Kidney glomerular epithelial cell (primary cell): ENCODE measurements at places on chromosomes 6 and 20.

DNA sequence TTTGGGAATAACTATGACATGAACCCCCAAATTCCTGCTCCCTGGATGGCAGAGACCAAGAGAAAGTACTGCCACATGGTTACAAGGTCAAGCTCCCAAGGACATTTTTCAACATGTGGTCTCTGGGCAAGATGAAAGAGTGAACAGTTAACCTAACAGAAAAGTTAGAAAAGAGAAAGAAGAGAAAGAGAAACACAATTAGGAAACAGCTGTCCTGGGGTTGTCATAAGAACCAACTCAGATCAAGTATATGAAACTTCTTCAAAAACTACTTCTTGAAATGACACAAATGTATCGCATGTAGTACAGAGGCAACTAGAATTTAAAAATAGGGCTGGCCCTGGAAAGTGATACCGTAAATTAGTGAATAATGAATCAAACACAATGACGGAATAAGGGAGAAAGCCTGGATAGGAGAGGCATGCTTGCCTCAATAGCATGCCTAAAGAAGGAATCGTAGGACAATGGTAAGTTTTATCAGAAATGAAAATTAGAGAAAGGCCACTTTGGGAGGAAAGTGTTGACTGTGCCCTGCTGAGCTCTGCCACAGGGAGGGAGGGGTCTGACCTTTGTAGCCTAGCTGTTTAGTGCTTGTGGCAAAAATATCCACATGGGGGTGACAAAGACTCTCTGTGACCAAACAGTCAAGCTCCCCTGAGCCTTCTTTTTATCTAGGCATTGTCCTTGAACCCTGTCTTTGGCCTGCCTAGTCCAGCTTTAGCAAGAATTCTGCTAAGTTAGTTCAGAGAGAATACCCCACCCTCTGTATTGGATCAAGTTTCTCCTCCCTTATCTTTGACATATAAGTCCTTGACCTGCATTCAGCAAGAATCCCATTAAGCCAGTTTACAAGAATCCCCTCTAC is 4.3 kb upstream of the DCBLD1 start:
- peak; percentile 7 for DNase-seq

- DNase-seq: no peak
These were observed 435 bp upstream of the ZNF322 start for GRCh38 chr6:26660000-26660361.

- no peak for DNase-seq
These were observed 45.4 kb upstream of the MOCS1 start for GRCh38 chr6:39979461-39980328.

DNA sequence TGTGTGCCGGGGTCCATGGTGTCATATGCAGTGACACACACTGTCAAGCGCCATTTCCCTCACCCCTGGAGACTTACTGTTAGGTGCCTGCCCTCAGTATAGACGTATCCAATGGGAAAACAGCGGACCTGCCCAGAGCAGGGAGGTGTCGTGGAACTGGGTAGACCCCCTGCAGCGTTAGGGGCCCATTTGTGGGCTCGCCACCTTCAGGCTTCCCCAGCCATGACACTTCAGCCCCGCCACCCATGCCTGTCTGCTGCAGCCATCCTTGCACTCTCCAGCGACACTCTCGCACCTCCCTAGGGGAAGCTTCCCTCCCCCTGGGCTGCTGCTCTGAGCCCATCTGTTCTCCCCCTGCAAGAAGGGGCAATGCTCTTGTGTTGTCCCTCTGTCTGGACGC is 43.2 kb downstream of the STK35 start:
- no peak for DNase-seq

DNA sequence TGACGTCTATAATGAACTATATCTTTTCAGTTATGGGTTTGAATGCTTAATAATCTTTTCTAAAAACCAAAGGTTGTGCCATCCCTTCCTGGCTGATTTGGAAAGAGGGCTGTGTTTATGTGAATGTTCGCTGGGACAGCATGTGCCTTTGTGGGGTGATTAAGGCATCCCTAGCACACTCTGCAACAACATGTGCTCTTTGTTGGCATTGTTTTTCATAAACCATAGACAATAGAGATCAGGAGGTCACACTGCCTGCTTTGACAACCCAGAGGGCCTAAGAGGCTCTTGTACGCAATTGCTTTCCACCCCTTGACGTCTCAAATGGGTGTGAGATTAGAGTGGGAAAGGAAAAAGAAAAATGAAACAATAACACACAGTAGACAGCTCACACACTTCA is 116.0 kb downstream of the LRRC1 start:
- no peak for DNase-seq

GRCh38 chr6:169337886-169338445 is 84.3 kb upstream of the THBS2 start:
- no peak for DNase-seq

- no peak for DNase-seq
These were observed 166.1 kb downstream of the TMEM242 start for GRCh38 chr6:157157258-157157657.

GRCh38 chr6:139062932-139063646 is 34.5 kb downstream of the ABRACL start:
- DNase-seq: no peak

DNA sequence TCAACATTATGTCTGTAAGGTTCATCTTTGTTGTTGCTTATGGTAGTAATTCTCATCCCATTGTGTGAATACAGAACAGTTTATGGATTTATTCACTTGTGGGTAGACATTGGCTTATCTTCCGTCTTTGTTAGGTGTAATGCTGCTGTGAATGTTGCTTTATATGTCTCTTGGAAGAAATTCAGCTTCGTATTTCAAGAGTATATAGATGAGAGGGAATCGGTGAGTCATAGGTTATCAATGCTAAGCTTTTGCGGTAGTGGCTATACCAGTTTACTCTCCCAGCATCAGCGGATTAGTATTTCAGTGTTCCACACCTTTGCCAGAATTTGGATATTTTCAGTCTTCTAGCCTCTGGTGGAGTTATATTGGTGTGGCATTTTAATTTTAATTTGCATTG is 77.8 kb downstream of the ZFAND3 start:
- DNase-seq: no peak

- DNase-seq: peak; percentile 27
These were observed 609 bp downstream of the PGM3 start for GRCh38 chr6:83192456-83192855.

GRCh38 chr6:163929538-163929937 is 515.0 kb downstream of the QKI start:
- DNase-seq: no peak

DNA sequence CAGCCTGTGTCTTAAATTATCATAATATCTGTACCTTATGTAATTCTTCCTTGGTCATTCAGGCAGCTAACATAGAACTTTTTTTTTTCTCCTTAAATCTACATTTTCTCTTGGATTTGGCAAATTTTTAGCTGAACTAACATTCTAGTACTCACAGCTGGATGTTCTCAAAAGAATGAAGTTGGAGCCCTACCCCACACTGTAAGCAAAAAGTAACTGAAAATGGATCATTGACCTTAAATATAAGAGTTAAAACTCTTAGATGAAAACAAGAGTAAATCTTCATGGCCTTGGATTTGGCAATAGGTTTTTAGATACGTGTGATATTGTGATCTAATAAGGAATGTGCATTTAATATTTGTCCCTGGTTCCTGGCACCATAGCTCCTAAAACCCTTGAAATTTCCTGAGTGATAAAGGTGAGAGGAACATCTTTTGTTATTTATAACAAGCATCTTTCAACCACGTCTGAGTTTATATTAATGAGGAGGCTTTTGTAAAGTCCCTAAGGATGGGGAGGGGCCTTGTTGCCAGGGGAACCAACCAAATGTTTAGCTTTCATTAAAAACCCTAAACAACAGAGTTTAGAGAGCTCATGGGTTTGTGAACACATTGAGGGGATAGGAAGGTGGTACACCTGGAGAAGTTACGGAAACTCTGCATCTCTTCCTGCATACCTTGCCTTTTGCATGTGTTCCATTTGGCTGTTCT is 106.1 kb upstream of the ADGRF4 start:
- DNase-seq: no peak

DNA sequence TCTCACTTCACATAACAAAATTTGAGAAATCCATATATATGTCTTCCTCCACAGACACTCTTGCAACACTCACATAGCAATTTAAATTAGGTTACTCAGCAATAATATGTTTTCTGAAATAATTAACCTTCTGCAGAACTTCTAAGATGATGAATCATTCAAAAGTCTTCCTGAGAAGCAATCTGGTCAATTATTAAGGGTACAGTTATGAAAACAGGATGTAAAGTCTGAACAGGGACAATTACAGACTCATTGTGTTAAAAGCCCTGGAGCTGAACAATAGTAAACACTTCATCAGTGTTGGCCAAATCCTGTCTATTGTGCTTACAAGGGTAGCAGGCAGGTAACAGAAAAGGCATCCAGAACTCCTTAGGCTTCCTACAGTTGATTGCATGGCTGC is 75.4 kb downstream of the FILIP1 start:
- peak; percentile 96 for DNase-seq

- DNase-seq: no peak
These were observed 3.4 kb upstream of the TMEM14C start for GRCh38 chr6:10719296-10719963.

- DNase-seq: no peak
These were observed 11.3 kb downstream of the TFAP2B start for GRCh38 chr6:50829898-50830444.

DNA sequence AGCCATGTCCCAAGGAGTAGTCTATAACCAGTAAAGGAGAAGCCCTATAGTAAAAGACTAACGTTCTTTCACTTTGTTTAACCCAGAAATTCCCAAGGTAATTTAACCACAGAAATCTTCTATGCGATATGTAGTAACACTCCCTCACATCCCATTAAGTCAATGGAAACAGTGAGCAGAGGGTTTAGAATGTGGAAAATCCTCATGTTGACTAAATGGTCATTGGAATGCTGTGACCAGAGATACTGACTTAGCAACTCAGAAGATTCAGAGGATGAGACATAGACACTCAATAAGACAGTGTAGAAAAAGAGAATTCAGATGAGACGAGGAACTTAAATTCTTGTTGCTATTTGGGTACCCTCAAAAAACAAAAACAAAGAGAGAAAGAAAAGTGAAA is 562.2 kb upstream of the NOX3 start:
- peak; percentile 65 for DNase-seq

DNA sequence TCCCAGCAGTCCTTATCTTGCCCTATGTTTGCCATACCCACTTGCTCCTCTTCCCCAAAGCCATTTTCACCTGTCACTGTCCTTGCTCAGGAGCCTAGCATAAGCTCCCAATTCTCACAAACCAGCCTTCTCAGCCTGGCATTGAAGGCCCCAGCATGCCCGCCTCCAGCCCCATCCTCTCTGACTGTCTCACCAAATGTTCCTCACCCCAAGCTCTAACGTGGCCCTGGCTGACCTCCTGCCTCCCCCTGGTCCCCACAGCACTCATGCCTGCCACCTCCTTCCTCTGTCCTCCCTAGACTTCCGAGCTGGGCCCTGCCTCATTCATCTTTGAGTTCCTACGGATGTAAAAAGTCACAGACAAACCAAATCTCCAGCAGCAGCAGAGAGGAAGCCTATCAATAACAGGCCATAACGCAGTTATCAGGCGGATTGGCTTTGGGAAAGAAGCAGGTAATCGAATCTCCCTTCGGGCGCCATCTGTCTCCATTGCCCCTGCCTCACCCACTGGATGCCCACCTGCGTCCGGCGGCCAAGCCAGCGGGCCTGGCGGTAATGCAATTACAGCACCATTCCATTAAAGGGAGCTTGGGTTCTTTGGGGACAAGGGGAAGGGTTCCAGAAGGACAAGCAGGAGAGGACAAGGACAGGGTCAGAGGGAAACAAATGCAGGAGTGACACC is 104.4 kb downstream of the MRPL14 start:
- no peak for DNase-seq

GRCh38 chr20:44032583-44033331 is 118.1 kb downstream of the TOX2 start:
- no peak for DNase-seq

- no peak for DNase-seq
These were observed 252.7 kb downstream of the KHDC1L start for GRCh38 chr6:72972579-72972978.

GRCh38 chr6:91654357-91654756 is 1067.5 kb upstream of the MAP3K7 start:
- DNase-seq: no peak

- no peak for DNase-seq
These were observed 24.6 kb downstream of the RIPOR2 start for GRCh38 chr6:24910961-24911725.

GRCh38 chr6:39347906-39348585 is 25.5 kb upstream of the KCNK16 start:
- peak; percentile 44 for DNase-seq

- DNase-seq: no peak
These were observed 24.2 kb downstream of the GLP1R start for GRCh38 chr6:39072830-39073229.

DNA sequence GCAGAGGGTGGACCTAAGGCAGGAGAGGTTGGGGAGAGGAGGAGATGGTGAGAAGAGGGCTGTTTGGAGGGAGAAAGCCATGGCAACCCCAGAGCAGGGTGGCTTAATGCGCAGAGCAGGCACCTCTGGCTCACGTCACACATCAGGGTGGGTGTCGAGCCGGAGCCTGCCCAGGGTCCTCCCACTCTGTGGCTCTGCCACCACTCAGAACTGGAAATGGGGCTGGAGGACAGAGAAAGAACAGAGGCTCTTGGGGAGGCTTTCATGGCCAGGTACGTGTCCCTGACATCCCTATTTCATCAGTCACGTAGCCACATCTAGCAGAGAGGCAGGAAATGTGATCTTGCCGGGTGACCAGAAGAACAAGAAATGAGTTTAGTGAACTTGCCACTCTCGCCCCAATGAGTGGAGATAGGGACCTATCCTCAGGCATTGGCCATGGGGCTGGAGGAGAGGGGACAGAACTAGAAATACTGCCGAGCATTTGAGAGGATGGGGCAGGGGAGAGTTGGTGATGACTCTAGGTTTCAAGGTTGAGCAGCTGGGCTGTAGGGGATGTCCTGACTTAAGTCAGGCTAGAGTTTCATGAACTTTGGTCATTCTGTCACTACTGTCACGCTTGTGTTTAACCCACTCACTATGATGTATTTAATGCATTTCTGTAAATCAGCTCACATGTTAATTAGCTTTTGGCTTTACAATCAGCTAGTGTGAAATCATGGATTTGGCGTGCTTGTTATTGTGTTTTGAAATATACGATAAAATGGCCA is 52.7 kb downstream of the CDH26 start:
- DNase-seq: no peak

GRCh38 chr6:14645841-14646240 is 528.3 kb downstream of the CD83 start:
- no peak for DNase-seq

GRCh38 chr20:21393166-21393565 is 4.2 kb downstream of the NKX2-4 start:
- no peak for DNase-seq

GRCh38 chr6:105774247-105774646 is 311.9 kb upstream of the PRDM1 start:
- no peak for DNase-seq
